ENCODE measurements at places on chromosomes 13 and 19. TPM values are rescaled to one million over a fixed set of nuclear protein-coding genes. Genes with fewer than 3 reads are reported as not detected.

The CLEC4M gene
- not detected for total RNA-seq

The ZBTB7A gene
- 32.9 TPM for total RNA-seq

The C13orf46 gene
- 0.50 TPM for total RNA-seq

The ITGBL1 gene
- 70.7 TPM for total RNA-seq

The PRODH2 gene
- total RNA-seq = not detected

The GIPR gene
- 0.29 TPM for total RNA-seq

The TMC4 gene
- total RNA-seq = 0.58 TPM

The CASP14 gene
- not detected for total RNA-seq

The GFY gene
- not detected for total RNA-seq

The ZNF699 gene
- total RNA-seq = 10.4 TPM

The OR7C1 gene
- not detected for total RNA-seq

The PSPN gene
- total RNA-seq = 1.7 TPM

The TMEM205 gene
- 120 TPM for total RNA-seq

The ZBTB32 gene
- not detected for total RNA-seq

The PSG6 gene
- total RNA-seq = 1.0 TPM

The NLRP9 gene
- not detected for total RNA-seq

The ZNF98 gene
- not detected for total RNA-seq

The ZNF99 gene
- total RNA-seq = not detected

The HIPK4 gene
- not detected for total RNA-seq

The CD79A gene
- not detected for total RNA-seq

The LILRB2 gene
- not detected for total RNA-seq

The PPP1R13L gene
- total RNA-seq = 2.2 TPM

The CYP4F12 gene
- not detected for total RNA-seq

The GARIN5A gene
- 0.33 TPM for total RNA-seq

The MYO16 gene
- total RNA-seq = 0.29 TPM
